ENCODE measurements at places on chromosomes 1 and 21.

- no peak for DNase-seq
These were observed 28.3 kb downstream of the SCP2 start for GRCh38 chr1:52955129-52955970.

GRCh38 chr1:96730574-96731298 lies 9.2 kb downstream of the PTBP2 start:
- DNase-seq, result no peak

DNA sequence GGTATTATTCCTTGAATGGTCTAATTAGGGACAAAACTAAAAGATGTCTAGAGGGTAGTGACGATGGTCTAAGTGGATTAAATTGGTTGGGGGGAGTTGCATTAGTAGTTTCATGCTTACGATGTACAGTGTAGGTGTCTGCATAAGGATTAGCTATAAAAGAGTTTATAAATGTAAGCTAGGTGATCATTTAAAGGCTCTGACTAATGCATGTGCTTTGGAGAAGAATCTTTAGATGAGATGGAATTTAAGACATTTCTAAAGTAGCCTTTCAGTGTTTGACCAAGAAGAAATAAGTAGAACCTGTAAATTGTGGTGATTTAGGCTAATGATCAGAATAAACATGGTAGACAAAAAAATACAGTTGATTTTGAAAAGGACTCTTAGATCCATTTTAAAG lies 7.4 kb downstream of the SYT14 start:
- DNase-seq, result no peak

DNA sequence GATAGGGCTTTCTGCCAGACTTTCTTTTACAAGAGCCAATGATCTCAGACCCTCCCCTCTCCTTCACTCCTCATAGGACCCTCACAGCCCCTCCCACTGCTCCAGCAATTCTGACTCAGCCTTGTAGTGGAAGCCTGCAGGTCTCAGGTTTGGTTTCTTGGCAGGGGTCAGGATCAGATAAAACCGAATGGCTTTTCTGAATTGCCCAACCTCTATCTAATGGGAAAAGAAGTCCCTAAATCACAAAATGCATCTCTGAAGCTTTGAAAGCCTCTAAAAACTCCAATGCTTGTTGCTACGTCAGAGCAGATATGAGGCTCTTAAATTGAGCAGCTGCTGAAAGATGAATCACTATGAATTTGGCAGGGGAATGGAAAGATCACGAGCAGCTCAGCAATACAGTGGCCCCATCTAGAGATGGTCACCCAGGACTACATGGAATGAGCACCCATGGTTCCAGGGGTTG lies 74.5 kb downstream of the NID1 start:
- DNase-seq, result no peak

GRCh38 chr1:155004352-155005075 lies 1.9 kb downstream of the ZBTB7B start:
- DNase-seq, result no peak

All from activated naive CD4-positive, alpha-beta T cell (primary cell).